Activated T-cell treated with anti-CD3 and anti-CD28 coated beads for 24 hours (primary cell): ENCODE measurements at places on chromosomes 5 and 9.

- no peak for DNase-seq
Observed at GRCh38 chr5:2147504-2148311, 265.0 kb upstream of the IRX4 start.

DNA sequence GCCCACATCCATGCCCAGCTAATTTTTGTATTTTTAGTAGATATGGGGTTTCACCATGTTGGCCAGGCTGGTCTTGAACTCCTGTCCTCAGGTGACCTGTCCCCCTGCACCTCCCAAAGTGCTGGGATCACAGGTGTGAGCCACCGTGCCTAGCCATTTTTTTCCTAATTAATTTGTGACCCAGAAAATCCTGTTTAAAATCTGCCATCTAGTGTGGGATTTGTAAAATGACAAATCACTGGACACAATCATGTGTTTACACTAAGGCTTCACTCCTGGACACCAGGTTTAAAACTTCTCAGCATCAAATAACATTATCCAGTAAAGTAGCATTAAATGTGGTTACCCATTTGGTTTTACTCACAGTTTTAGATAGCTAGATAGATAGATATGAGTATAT is 18.6 kb upstream of the KDM4C start:
- no peak for DNase-seq

- DNase-seq: no peak
Observed at GRCh38 chr9:71895955-71896354, 15.0 kb downstream of the ABHD17B start.

GRCh38 chr5:38758774-38759600 is 86.8 kb upstream of the OSMR start:
- no peak for DNase-seq

DNA sequence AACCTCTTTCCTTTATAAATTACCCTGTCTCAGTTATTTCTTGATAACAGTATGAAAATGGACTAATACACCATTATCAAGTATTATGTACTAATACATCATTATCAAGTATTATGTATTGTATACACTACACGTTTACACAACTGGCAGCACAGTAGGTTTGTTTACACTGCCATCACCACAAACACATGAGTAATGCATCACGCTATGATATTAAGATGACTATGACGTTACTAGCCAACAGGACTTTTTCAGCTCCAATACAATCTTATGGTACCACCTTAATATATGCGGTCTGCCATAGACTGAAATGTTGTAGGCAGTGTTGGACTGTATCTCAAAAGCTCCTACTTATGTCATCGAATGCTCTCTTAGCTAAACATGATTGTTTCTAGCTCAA is 28.2 kb downstream of the PRELID2 start:
- DNase-seq: no peak

GRCh38 chr9:85225180-85225579 is 516.6 kb downstream of the AGTPBP1 start:
- no peak for DNase-seq

DNA sequence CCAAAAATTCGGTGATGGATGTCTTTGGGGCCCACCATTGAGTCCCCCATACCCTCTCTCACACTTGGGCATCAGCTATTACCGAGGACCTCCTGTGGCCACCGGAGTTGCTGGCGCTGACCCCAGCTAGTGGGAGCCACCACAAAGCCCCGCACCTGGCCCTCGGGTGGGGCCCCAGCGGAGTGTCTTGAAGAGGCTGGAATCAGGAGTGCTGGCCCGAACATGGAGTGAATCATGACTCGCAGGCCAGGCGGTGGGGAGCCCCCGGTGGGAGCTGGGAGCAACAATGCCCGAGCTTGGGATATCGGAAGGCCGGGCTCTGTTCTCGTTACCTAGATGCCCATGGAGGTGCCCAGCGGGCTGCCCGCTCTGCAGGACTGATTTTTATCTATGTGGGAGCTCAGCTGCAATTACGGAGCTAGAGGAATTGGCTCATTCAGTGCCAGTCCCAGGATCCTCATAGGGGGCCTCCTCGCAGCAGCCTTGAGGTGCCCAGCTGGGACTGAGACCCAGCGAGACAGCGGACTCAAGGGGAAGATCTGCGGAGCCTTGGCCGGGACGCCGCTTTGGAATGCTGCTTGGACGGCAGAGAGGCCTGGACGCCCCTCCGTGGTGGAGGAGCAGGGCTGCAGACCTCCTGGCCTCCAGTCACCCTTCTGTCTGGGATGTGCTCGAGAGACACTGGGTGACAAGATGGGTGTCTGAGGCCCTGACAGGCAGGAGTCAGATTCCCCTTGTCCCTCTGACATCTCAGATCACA is 70.8 kb downstream of the PSMB7 start:
- DNase-seq: no peak

GRCh38 chr9:37582548-37583157 is 6.5 kb upstream of the FBXO10 start:
- no peak for DNase-seq

- DNase-seq: no peak
Observed at GRCh38 chr5:79845448-79846197, 145.4 kb downstream of the MTX3 start.

GRCh38 chr5:112419164-112419985 is at the start of gene EPB41L4A:
Gene EPB41L4A, minus strand, starts transcription at chr5:112419277. Its CDS starts 238 bp downstream, at chr5:112419039.
- no peak for DNase-seq

DNA sequence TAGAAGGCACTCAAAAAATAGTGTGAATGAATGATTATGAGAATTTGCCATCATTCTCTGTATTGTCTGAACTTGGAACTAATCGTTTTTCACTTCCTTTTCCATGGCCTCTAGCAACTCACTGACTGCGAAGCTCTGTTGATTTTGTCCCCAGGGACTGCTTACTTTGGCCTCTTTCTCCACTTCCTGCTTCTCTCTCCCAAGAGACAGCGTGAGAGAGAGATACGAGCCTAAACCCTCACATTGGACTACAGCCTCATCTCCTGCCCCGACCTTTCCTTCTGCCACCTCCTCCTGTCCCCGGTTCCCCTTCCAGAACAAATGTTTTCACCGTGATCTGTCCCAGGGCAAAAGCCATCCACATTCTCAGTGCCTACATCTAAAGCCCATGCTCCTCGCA is 300.8 kb upstream of the PANK3 start:
- no peak for DNase-seq

DNA sequence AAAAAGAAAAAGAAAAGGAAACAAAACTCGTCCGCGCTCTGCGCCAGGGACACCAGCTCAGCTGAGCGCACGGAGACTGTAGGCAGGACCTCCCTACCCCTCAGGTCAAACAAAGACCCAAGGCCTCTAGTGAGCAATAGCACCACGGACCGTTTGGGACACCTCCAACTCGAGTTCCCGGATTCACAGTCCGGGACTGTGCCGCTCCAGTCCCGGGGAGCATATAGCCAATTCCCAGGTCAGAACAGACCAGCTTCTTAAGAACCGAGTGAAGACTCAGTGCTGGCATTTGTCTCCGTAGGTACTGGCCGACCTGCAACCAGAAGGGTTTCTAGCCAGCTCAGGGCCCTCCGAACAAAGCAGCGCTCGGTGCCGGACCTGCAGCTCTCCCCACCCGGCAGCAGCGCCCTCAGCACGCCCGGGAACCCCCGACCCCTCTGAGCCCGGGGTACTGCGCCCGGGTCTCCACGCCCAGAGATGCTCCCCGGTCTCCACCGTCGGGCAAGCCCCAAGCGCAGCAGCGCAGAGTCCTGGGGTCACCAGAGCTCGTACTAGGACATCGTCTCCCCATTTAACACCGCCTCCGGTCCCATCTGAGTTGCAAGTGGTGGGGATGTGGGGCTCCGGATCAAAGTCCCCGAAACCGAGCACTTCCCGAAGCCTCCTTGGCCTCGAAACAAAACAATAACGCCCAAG is 591 bp downstream of the ABCA1 start:
- DNase-seq: no peak

DNA sequence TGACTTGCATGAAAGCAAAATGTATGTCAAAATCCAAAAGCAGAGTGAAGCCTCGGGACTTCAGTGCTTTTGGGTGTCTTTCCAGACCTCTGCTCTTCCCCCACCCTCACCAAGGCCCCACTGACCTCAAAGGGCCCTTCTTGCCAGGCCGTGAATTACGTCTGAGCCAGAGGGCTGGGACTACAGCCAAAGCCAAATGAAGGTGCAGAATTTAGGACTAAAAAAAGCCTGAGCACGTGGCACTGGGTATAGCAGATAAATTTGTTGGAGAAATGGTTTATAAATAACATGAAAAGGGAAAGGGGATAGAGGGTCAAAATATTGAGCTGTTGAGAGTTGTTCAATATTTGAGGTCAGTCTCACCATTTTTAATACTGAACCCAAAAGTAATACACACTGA is 163.4 kb downstream of the GHR start:
- DNase-seq: no peak

- no peak for DNase-seq
Observed at GRCh38 chr5:26026044-26026443, 1012.3 kb downstream of the CDH9 start.

DNA sequence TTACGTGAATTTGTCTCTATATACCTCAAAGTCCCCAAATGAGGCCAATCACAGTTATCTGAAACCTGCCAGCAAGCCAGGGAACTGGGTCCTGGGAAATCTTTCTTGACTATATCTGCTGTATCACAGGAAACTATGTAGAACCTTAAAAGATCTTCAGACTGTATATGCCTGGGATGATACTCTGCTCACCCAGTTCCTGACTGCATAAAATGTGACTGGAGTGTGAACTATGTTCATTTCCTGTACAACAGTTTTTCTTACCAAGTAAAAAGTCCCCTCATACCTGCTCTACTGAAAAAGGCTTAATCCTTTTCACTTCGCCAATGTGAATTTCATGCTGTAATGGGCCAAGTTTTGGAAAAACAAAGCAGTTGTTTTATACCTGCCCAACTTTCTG is 162.9 kb downstream of the ELAVL2 start:
- no peak for DNase-seq

GRCh38 chr9:347667-348292 is 133.1 kb downstream of the DOCK8 start:
- no peak for DNase-seq

DNA sequence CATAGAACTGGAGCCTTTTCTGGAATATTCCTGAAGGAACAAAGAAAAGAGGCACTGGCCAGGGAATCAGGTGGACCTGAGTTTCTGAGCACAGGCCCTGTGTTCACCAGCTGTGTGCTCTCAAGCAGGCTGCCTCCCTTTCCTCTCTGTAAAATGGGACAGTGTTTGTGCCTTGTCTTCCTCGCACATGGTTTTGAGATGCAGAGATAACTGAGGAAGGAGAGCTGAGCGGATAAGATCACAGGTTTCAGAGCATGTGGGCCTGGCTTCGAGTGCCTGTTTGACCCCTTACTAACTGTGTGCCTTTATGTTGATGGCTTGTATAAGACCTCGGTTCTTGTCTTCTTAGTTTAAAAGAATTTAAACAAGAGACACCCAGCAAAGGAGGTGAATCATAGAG is 46.2 kb upstream of the HAND1 start:
- no peak for DNase-seq

- no peak for DNase-seq
Observed at GRCh38 chr9:6068983-6069382, 53.6 kb upstream of the RANBP6 start.

GRCh38 chr5:36728697-36729543 is 122.5 kb downstream of the SLC1A3 start:
- DNase-seq: no peak

- no peak for DNase-seq
Observed at GRCh38 chr9:129330711-129331492, 152.8 kb upstream of the IER5L start.

DNA sequence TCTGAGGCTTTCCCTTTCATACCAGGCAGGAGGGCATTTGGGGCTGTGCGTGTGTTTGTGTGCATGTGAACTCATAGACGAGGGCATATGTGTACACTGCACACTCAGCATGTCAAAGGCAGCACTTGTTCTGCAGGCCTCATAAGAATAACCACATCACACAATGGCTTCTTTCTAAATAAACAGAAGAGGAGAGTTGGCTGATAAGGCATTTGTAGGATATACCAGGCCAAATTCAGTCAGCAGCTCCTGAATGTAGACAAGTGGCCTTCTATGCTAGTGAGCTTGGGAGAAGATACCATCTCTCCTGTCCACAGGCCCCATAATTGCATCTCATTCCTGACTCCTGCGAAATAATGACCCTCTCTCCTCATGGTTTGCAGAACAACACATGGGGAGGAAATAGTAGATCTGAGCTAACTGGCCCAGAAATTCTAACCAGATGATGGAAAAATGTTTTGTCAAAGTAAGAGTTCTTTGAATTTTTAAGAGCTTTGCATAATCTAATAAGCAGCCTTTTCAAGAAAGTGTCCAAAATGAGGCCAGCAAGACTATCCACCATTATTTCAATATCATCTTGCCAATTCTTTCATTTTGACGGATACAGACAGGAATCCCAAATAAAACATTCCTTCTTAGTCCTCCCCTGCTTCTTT is 60.5 kb upstream of the GAS1 start:
- no peak for DNase-seq

DNA sequence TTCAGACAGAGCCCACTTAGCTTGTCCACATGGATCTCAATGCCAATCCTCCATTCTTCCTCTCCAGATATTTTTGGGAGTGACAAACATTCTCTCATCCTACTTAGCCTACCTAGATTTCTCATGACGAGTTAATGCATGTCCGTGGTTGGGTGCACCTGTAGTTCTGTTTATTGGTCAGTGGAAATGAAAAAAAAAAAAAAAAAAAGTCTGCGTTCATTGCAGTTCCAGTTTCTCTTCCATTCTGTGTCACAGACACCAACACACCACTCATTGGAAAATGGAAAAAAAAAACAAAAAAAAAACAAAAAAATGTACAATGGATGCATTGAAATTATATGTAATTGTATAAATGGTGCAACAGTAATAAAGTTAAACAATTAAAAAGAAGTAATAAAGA is 59.0 kb downstream of the BASP1 start:
- no peak for DNase-seq

- DNase-seq: no peak
Observed at GRCh38 chr5:143469125-143469524, 65.6 kb upstream of the NR3C1 start.
